ENCODE measurements at places on chromosomes 11 and 22.
A peak's percentile ranks its signal among the peaks of the same experiment; 100 is the strongest.

DNA sequence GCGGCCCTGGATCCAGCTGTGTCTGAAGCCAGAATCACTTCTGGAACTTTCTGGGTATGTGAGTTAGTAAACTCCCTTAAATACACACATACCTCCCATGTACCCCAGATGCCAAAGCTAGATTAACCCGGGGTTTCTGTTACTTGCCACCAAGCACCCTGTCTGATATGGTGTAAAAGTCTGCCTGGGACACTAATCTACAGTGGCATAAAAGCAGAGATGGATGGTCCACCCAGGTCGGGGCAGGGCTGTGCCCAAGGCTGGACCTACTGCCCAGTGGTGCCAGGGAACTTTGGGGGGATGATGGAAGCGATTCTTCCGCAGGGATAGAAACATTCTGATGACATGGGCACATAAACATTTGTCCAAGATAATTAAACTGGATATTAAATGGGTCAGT is 12.7 kb downstream of the MRGPRF start:
- DNase-seq = no peak

DNA sequence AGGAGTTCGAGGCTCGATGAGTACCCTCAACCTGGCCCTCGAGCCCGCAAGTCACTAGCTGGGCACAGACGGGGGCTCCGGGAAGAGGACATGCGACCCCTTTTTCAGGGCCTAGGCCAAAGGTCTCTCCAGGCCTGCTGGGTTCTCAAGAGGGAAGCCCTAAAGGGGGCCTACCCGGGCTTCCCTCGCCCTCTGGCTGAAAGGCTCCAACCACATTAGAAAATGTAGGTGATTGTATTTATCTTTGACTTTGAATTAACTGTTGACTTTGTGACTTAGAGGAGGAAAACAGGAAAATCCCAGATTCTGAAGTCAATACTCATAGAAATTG is 7.3 kb upstream of the PAX6 start:
- DNase-seq = no peak

GRCh38 chr11:75326439-75326810 is 25.0 kb downstream of the ARRB1 start:
- peak; percentile 54 for DNase-seq

GRCh38 chr22:44181033-44181911 is 547 bp downstream of the PARVG start:
- peak; percentile 67 for DNase-seq

DNA sequence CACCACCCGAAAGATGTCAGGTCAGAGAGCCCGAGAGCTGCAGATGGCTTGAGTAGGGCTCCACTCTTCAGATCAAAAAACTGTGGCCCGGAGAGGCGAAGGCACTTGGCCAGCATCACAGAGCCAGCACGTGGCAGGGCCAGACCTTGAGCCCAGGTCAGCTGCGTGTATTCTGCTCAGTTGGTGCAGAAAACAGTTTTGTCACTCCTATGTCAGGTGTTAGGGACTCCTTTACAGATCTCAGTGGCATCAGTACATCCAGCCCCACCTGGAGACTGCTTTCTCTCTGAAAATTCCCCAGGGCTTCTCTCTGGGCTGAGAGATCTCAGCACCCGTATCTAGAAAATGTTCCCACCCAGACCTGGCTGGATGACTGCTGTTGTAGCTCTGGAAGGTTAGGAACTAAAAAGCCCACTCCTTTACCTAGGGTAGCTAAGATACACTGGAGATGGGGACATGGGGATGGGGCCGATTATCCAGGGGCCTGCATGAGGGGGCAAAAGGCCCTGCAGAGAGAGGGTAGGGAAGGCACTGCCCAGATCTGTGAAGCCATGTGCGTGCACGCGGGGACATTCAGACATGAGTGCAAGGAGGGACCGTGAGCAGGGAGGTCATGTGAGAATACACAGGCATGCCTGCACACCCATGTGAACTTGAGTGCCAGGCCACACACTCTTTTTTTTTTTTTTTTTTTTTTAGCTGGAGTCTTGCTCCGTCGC is 3.4 kb downstream of the APOA1 start:
- no peak for DNase-seq

DNA sequence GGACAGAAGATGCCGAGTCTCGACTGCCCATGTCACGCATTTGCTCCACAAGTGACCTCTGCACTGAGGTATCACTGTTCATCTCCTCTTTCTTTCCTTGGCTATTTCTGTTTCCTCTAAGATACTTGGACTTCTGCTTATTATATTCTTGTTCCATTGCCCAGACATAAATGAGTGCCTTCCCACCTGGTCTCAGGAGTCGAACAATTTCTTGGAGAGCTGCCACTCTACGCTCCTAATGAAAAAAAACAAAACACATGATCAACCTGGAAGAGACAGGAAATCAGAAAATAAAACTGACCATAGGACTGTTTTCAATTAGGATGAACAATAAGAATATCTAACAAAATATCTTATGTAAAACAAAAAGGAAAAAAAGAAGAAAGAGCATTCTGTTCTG is 47.4 kb upstream of the CWF19L2 start:
- no peak for DNase-seq

- no peak for DNase-seq
Observed at GRCh38 chr11:8309862-8310261, 46.2 kb upstream of the LMO1 start.

DNA sequence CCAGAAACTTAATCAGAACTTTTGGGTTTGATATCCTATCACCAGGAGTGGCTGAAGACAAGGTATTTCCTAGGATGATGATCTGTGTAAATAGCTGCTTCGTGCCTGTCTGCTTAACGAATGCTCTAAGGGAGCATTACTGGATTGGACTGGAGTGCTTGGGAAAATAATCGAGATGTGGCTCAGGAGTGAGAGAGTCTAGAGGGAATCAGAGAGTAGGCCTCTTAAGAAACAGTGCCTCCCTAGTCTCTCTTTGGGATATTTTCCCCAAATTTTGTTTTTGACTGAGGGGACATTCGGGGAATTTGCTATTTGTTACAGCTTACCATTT is 2.5 kb downstream of the MAML2 start:
- DNase-seq = no peak

- no peak for DNase-seq
Observed at GRCh38 chr11:45959851-45960250, 37.4 kb downstream of the LARGE2 start.

- no peak for DNase-seq
Observed at GRCh38 chr11:5203366-5203765, 2.9 kb upstream of the OR51V1 start.

GRCh38 chr22:19483481-19484244 is 3.9 kb downstream of the CDC45 start:
- DNase-seq = no peak

GRCh38 chr22:34068001-34068400 is 147.7 kb upstream of the LARGE1 start:
- DNase-seq = no peak

DNA sequence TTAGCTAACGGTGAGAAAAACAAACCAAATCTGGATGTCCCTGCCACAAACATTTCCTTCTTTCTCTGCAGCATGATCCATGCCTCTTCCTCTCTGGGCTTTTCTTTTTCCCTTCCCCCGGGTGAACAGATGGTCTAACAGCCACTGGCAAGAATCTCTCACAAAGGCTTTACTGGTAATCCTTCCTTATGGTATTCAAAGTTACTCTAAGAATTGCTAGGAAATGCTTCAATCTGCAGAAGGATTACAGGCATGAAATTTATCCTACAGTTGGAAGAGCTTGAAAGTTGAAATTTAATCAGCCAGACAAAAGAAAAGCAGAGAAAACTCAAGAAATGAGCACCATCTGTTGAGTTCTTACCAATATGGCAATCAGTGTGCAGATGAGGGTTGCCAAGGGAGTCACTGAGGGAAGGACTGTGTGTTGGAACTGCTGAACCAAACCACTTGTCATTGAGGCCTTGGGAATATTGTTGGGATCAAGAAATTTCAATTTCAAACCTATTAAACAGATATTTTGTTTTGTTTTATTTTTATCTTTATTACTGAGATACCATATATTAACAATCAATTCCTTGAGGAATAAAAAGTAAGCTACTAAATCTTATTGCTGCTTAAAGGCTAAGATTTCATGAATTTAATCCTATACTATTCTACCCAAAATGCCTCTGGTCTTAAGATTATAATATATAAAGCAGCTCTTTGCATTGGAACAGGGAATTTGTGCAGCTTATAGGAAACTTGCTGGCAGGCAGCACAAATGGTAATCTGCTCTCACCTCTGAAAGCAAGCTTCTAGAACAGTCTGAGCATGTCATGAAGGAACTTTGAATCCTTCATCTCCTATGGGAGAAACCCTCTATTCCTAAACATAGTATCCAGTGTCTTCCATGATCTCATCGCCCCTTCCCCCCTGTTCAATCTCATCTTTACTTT is 29.7 kb upstream of the NDUFC2 start:
- no peak for DNase-seq

DNA sequence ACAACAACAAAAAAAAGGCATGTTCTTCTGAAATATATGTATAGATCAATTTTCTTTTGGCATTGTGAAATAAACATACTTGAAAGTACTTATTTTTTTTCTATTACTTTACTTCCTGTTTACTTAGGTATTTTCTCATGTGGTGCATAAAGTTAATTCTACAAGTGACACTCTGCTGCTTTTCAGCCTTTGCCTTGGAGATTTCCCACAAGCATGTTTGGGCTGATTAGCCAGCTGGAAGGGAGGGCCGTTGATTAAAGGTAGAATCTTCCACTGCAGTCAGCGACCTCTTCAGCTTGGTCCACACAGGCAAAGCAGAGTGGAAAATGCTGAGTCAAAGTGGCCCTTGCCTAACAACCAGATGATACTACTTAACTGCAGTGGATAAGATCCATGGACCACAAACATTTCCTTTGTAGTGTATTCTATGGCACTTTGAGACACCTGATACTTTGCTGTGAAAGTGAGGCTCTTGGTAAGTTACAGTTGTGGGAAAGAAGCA is 176.0 kb downstream of the ARHGAP42 start:
- DNase-seq = no peak

GRCh38 chr22:20887375-20887774 is 28.6 kb downstream of the SNAP29 start:
- no peak for DNase-seq

- DNase-seq = no peak
Observed at GRCh38 chr11:4826425-4826824, 5.3 kb downstream of the OR51F2 start.

DNA sequence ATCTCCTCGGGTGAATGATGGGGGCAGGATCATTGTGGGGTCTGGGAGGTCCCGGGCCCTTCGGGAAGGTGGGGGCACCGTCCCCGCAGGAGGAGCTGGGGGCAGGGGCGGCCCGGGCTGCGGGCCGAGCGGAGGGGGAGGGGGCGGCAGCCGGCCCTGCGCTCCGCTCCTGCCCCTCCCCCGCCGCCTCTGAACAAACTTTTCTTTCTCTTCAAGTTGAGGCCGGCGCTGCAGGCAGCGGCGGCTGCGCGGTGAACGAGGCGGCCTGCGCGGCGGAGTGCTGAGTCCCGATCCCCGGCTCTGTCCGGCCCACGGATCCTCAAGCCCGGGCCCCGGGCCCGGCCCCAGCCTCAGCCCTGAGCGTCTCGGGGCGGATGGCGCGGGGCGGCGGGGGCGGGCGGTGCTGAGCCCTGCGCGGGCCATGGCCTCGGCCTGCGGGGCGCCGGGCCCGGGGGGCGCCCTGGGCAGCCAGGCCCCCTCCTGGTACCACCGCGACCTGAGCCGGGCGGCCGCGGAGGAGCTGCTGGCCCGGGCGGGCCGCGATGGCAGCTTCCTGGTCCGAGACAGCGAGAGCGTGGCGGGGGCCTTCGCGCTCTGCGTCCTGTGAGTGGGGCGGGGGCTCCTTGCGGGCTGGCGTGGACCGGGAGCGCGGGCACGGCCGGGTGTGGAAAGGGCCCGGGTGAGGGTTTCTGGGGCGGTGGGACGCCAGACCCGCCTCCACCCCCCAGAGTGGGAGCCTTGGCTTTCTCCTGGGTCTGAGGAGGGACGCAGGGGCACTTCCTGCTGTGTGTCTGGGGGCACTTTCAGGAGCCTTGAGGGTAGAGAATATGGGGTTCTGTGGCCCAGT is at the start of gene INPPL1:
Gene INPPL1, plus strand, starts transcription at position 204 of the 847 bp plus-strand sequence. Its CDS starts 218 bp downstream, at position 422.
- DNase-seq = peak; percentile 39

- DNase-seq = no peak
Observed at GRCh38 chr11:1919391-1920127, at the start of gene TNNT3. TSS of gene TNNT3 (plus strand) at chr11:1919703. CDS start at chr11:1922875, 3,172 bp downstream.

DNA sequence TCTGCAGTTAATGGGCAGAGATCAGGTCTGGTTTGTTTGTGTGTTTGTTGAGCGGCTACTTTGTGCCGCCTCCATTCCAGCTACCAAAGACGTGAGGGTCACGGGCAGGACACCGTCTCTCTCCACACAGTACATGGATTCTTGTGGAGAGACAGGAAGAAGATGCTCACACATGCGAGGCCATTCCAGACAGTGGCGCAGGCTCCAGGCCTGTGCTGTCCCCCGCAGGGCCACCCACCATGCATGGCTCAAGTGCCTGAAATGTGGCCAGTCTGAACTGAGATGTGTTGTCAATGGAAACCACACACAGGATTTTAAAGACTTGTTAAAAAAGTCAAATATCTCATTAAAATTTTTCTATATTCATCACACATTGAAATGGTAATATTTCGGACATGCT is 848.3 kb downstream of the TBC1D22A start:
- DNase-seq = no peak

DNA sequence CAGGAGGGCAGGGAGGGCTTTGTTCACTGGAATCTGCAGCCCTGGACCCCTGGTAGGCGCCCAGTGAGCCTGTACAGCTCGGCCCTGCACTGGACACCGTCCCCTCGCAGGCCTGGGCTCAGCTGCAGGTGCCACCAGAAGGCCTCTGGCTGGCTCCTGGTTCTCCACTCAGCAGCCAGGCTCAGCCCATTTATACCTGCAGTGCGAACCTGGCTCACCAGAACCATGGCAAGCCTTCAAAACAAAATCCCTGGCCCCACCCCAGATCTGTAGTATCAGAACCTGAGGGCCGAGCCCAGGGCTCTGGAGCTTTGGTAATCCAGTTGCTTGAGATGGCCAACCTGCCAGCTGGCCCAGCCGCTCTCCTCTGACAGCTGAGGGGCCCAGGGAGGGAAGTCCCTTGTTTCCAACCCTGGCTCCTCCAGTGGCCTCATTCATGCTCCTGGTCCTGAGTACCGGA is 870 bp upstream of the FREY1 start:
- DNase-seq = no peak

DNA sequence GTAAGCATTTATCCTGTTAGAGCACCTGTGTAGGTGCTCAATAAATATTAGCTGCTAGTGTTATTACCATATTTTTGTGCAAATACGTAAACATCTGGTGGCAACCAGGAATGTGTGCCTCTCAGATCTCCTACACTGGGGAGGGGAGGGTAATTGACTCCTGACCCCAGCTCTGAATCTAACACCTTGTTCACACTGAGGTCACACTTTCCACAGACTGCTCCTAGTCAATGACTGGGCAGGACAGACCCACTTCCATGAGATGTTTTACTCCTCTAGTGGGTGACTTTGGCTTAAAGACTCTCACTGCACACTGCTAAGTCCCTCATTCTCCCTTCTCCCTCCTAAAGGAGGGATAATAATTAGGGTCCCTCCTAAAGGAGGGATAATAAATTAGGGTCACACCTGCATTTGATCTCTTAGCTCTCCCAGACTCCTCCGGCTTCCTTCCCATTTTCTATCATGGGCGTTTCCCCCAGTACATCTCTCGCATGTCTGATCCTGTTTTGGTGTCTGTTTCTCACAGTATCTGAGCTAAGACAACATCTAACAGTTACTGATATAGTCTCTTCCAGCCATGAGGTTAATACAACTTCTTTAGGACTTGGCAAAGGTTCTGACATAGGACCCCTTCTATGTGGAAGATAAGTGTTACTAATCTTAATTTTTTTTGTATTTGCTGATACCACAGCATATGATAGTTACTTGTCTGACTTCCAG is 8.0 kb downstream of the CSTPP1 start:
- DNase-seq = no peak
